ENCODE measurements at places on chromosomes 1 and 21.
A peak's percentile ranks its signal among the peaks of the same experiment; 100 is the strongest.

DNA sequence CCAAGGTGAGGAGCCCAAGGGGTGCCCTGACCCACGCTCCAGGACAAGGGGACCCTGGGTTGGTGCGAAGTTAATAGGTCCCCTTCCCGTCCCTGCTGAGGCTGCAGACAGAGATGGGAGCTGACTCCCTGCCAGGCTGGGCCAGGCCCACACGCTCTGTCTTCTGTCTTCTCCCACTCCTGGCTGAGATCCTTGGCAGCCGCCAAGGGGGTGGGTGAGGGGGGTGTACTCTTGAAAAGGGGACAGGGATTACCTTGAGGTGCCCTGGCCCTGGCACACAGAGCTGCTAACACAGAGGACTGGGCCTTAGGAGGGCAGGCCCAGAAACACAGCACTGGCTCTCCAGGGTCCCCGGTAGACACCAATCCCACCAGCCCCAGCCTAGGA, 11.0 kb upstream of the CTRC start:
- DNase-seq: no peak

GRCh38 chr1:113390871-113391648, 745 bp downstream of the MAGI3 start:
- DNase-seq: peak; percentile 69

- no peak for DNase-seq
Measured at GRCh38 chr1:43800771-43801170, 93.4 kb downstream of the ST3GAL3 start.

DNA sequence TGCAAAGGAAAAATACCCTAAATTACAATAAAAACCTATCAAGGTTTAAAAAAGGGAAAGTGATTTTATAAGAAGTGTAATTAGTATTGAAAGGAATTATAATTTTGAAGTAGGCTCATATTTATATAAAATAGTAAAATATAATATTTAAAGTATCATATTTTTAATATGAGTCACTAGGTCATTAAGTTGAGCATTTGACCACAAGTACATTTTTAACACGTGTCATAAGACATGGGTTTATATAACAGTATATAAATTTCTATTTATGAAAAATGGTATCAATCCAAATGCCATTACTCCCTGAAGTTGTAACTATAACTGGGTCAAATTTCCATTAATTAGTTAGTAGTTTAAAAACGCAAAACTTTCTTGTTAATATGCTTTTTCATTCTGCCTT, 365.9 kb downstream of the COL11A1 start:
- peak; percentile 4 for DNase-seq

- DNase-seq: no peak
Measured at GRCh38 chr1:1168451-1169411, 4.9 kb upstream of the TTLL10 start.

- DNase-seq: no peak
Measured at GRCh38 chr1:42184616-42185015, 20.1 kb upstream of the GUCA2A start.

- DNase-seq: no peak
Measured at GRCh38 chr1:184392779-184393522, 6.1 kb downstream of the C1orf21 start.

DNA sequence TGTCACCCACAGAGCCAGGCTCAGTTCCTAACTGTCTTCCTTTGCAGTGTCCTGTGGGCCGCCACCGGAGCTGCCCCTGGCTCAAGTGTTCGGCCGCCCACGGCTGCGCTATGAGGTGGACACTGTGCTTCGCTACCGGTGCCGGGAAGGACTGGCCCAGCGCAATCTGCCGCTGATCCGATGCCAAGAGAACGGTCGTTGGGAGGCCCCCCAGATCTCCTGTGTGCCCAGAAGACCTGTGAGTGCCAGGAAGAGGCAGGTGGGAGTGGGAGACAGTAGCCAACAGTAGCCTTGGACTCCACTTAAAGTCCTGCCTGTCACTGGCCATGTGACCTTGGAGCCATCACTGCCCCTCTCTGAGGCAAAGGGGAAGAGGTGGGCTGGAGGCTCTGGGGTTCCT, 16.6 kb downstream of the BCAN start:
- DNase-seq: peak; percentile 65

- DNase-seq: no peak
Measured at GRCh38 chr1:46171871-46172270, 3.0 kb upstream of the TSPAN1 start.

GRCh38 chr1:6083385-6083784, 37.7 kb downstream of the KCNAB2 start:
- no peak for DNase-seq

- no peak for DNase-seq
Measured at GRCh38 chr1:176694713-176695112, 231.7 kb downstream of the PAPPA2 start.

DNA sequence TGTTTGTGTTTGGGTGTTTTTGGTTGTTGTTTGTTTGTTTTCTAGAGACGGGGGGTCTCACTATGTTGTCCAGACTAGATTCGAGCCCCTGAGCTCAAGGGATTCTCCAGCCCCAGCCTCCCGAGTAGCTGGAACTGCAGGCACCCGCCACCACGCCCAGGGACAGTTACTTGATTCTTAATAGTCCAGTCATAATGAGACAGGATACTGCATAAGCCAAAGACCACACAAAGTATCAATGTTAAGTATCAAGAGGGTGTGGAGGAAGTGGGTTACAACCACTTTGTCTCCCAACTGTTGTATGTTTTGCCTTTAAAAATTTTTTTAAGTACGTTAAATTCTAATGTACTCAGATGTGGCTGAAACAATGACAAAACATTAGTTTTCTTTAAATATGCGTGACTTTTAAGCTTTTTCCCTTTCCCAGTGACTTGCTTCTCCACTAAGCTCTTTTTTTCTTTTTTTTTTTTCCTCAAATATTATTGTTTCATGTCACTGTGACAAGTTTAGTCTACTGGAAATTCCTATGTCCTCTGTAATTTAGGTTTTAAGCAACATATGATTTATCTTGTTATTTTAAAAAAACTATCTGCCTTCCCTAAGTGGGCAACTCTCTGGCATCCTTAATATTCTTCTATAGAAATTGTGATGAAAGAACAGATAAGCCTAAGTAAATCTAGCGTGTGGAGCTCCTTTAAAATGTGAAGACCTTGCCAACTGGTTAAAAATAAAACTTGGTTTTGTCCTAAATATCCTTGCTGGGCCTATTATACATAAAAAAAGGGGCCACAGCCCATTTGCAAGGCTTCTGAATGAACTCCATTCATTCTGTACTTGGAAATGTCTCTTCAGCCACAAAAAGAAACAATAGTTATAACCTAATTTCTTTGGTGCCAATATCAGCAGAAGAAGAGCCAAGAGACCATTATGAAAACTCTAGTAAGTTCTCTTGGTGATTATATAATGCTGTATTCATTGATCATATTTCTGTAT, 56.2 kb upstream of the DPH5 start:
- no peak for DNase-seq

- no peak for DNase-seq
Measured at GRCh38 chr1:61523893-61524605, 200.9 kb downstream of the TM2D1 start.

- no peak for DNase-seq
Measured at GRCh38 chr1:5485968-5486696, 506.1 kb downstream of the NPHP4 start.

GRCh38 chr1:1116701-1117468, 996 bp upstream of the C1orf159 start:
- peak; percentile 25 for DNase-seq

DNA sequence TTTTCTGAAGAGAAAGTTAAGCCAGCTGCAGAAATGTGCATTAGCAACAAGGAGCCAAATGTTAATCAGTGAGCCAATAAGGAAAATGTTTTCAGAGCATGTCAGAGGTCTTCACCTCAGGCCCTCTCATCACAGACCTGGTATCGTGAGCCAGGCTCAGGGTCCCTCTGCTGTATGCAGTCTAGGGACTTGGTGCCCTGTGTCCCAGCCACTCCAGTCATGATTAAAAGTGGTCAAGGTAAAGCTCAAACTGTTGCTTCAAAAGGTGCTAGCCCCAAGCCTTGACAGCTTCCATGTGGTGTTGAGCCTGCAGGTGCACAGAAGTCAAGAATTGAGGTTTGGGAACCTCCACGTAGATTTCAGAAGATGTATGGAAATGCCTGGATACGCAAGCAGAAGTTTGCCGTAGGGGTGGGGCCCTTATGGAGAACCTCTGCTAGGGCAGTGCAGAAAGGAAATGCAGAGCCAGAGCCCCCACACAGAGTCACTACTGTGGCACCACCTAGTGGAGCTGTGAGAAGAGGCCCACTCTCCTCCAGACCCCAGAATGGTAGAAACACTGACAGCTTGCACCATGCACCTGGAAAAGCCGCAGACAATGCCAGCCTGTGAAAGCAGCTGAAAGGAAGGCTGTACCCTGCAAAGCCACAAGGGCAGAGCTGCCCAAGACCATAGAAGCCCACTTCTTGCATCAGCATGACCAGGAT, 1128.7 kb downstream of the AMY1C start:
- DNase-seq: no peak

- no peak for DNase-seq
Measured at GRCh38 chr1:46041551-46041950, 90.9 kb downstream of the PIK3R3 start.

DNA sequence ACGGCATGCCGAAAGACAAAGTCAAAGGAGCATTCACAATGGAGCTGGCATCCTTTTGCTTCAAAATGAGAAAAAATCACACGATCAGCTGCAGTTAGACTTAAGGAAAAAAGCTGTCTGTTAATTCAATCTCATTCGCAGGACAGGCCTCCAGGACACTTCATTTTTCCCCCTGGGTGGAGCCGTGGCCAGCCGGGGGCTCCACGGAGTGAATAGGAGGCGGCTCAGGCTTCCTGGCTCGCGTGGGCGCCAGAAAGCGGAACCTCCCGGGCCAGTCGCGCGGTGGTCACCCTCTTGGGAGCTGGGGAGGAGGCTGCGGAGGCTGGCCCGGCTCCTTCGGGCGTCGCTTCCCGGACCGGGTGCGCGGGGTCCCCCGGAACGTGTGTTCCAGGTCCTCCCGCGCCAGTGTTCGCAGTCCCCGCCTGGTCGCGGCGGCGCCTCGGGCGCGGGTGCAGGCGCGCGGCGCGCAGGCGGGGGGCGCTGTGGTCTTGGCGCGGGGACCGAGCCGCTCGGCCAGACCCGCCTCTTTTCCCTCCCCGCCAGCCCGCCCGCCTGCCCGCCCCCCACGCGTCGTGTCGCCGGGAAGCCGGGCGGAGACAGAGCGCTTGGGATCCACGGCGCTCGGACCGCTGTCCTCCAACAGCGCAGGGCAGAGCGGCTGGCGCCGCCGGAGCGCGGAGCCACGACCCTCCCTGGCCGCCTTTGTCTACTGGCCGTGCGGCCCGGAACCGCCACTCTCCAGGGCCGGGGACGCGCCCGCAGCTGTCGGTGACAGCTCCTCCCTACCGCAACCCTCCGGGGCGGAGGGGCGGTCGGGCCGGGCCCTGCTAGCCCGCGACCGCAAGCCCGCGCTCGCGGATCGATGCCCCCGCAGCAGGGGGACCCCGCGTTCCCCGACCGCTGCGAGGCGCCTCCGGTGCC, at the start of gene RHOU:
Gene RHOU, plus strand, starts transcription at position 599 of the 921 bp plus-strand sequence. Its CDS starts 264 bp downstream, at position 863.
- peak; percentile 32 for DNase-seq

- DNase-seq: no peak
Measured at GRCh38 chr1:31830065-31830464, 14.2 kb upstream of the SPOCD1 start.

GRCh38 chr21:32270748-32271147, 8.1 kb downstream of the MIS18A start:
- DNase-seq: no peak

DNA sequence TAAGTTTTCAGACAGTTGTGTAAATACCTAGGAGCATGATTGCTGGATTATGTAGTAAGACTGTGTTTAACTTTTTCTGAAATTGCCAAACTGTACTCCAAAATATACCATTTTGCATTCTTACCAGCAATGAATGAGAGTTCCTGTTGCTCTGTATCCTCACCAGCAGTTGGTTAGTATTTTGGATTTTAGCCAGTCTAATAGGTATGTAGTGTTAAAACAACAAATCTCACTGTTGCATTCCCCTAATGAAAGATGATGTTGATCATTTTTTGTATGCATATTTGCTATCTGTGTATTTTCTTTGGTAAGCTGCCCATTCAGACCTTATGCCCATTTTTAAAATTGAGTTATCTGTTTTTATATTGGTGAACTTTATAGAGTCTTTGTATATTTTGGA, 89.9 kb downstream of the RASAL2 start:
- no peak for DNase-seq

- DNase-seq: no peak
Measured at GRCh38 chr1:2611031-2611501, 21.8 kb downstream of the MMEL1 start.

Measured in RKO (cell line).